ENCODE measurements at places on chromosomes 11 and 22.

- ATAC-seq, result no peak
These were observed 622.2 kb downstream of the BRD1 start for GRCh38 chr22:49205483-49205800.

GRCh38 chr11:101582989-101583250 is 887 bp downstream of the TRPC6 start:
- no peak for ATAC-seq

DNA sequence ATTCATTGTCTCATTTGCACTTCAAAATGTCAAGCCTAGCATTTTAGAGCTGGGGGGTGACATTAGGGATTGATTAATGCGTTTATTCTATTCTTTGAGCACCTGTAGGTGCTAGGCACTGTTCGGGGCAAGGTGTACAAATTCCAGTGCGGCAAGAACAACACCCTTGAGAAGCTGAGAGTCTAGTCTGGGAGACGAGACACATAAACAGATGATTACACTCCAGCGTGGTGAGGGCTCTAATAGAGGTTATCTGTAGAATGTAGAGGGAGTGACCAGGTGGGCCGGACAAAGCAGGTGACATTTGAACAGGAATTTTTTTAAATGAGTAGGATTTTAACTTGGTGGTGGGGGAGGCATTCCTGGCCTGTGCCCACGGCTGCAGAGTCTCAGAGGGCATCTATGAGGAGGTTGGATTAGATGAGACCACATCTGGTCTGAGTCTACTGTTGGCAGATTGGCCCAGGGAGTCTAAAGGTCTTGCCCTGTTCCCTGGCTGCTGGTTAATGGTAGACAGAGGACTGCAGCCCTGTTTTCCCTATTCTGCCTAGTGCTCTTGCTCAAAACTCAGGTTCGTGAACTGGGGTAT is 970 bp downstream of the CAT start:
- no peak for ATAC-seq

GRCh38 chr11:13166036-13166435 is 111.6 kb upstream of the BMAL1 start:
- no peak for ATAC-seq

- ATAC-seq, result no peak
These were observed 975.5 kb upstream of the CCDC90B start for GRCh38 chr11:84261707-84262106.

DNA sequence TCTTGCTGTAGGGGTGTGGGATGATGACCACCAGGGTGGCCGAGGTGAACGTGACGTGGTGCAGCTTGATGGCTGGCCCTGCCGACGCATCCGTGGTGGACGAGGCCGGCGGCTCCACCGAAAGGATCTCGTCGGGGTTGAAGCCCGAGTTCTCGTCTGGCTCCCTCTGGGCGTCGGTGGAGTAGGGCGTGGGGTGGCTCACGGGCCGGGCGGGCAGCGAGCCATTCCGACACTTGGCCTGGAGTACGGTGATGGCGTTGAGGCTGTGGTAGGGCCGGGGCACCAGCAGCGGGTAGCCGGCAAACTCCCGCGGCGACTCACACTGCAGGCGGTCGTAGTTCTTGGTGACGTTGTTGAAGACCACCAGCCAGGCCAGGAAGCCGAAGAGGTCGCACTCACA is 52.7 kb downstream of the ELFN2 start:
- ATAC-seq, result no peak

- ATAC-seq, result no peak
These were observed 15.1 kb upstream of the CD3E start for GRCh38 chr11:118289401-118289800.

- no peak for ATAC-seq
These were observed 25.6 kb downstream of the MN1 start for GRCh38 chr22:27775758-27776649.

- no peak for ATAC-seq
These were observed 8.4 kb upstream of the PMM1 start for GRCh38 chr22:41598081-41598480.

GRCh38 chr11:75432911-75433321 is at the start of gene KLHL35:
KLHL35 (minus strand) TSS chr11:75433203; CDS start chr11:75430629, 2,574 bp downstream.
- no peak for ATAC-seq
